ENCODE measurements at places on chromosomes 12 and 14. TPM values are rescaled to one million over a fixed set of nuclear protein-coding genes. Genes with fewer than 3 reads are reported as not detected.

DNA sequence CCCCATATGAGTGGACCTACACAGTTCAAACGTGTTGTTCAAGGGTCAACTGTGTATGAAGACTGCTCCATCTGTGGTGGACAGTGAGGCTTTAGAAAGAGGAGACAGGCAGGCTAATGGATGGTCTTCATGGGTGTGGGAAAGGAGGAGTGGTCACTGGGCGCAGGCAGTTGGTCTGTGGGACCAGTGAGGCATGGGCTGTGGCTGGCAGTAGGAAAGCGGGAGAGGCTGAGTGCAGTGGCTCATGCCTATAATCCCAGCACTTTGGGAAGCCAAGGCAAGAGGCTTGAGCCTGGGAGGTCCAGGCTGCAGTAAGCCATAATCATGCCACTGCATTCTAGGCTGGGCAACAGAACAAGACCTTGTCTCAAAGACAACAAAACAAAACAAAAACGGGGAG is 2.0 kb upstream of the NR4A1 start:
- no peak for DNase-seq

The RAB3IP gene
- total RNA-seq: 31.5 TPM

GRCh38 chr14:100383727-100384158 is 60.6 kb downstream of the SLC25A47 start:
- DNase-seq: peak; percentile 77

- DNase-seq: no peak
Observed at GRCh38 chr12:119864591-119864990, 12.5 kb downstream of the CIT start.

The MORN3 gene
- total RNA-seq: 0.52 TPM

The SELPLG gene
- total RNA-seq: 1.2 TPM

The NOVA1 gene
- total RNA-seq: not detected

GRCh38 chr14:59189091-59189785 is 771 bp downstream of the DAAM1 start:
- DNase-seq: peak; percentile 23
